Smooth muscle cell of bladder (primary cell): ENCODE measurements at places on chromosomes 7 and 10. TPM values are rescaled to one million over a fixed set of nuclear protein-coding genes. Genes with fewer than 3 reads are reported as not detected.

VWDE gene
- 0.09 TPM in 1 of 2 replicates, not detected in the other for total RNA-seq

GRID2IP gene
- not detected in 2 replicates for total RNA-seq

TES gene
- 36.1 and 49.2 TPM in 2 replicates for total RNA-seq

TBX20 gene
- 4.5 and 4.6 TPM in 2 replicates for total RNA-seq

ZNF365 gene
- 2.8 and 3.5 TPM in 2 replicates for total RNA-seq

RPEL1 gene
- under 0.01 TPM in 1 of 2 replicates, not detected in the other for total RNA-seq

SCART1 gene
- total RNA-seq = 1.3 and 1.9 TPM in 2 replicates

C10orf90 gene
- total RNA-seq = under 0.01 TPM in 2 replicates

OPALIN gene
- not detected in 2 replicates for total RNA-seq

TCF7L2 gene
- 4.3 and 4.8 TPM in 2 replicates for total RNA-seq

CALCR gene
- not detected in 2 replicates for total RNA-seq

TPST1 gene
- total RNA-seq = 210 and 329 TPM in 2 replicates

TEX36 gene
- total RNA-seq = not detected in 2 replicates

GNGT1 gene
- 0.37 and 0.71 TPM in 2 replicates for total RNA-seq

MOGAT3 gene
- not detected in 2 replicates for total RNA-seq
